ENCODE measurements at places on chromosomes 1 and 21.

DNA sequence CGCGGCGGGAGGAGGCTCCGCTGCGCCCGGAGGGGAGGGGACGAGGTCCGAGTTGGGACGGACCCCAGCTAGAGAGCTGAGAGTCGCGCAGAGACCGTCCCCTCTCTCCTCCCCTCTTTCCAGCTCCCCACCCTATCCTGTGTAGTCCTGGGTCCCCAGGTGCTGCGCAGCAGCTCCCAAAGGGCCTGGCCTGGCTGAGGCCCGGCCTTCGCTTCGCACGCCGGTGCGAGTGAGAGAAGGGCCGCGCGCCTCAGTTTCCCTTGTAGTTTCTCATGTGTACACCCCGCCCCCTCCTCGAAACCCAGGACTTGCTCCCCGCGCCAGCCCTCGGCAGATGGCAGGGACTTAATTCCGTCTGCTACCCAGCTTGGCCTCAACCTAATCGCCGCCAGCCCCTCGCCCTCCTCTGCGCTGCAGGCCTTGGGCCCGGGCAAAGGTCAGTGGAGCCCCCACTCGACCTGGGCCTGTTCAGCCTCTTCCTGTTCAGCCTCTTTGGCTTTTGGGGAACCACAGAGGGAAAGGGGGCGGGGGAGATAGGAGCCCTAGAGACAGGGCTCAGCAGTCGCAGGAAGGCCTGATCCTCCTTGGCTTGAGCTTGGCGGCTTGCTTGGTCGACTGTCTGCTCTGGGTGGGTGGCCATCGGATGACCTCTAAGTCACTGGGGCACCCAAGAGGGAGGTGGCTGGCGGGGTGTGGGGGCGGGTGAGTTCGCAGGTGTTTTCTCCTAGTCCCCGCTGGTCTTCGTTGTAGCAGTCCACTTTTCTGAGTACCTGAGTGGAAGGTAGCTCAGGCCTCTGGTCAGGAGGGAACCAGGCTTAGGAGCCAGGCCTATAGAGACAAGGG is 1.0 kb downstream of the ZNF687 start:
- no peak for DNase-seq

GRCh38 chr1:205275133-205275532 is 46.4 kb downstream of the NUAK2 start:
- no peak for DNase-seq

DNA sequence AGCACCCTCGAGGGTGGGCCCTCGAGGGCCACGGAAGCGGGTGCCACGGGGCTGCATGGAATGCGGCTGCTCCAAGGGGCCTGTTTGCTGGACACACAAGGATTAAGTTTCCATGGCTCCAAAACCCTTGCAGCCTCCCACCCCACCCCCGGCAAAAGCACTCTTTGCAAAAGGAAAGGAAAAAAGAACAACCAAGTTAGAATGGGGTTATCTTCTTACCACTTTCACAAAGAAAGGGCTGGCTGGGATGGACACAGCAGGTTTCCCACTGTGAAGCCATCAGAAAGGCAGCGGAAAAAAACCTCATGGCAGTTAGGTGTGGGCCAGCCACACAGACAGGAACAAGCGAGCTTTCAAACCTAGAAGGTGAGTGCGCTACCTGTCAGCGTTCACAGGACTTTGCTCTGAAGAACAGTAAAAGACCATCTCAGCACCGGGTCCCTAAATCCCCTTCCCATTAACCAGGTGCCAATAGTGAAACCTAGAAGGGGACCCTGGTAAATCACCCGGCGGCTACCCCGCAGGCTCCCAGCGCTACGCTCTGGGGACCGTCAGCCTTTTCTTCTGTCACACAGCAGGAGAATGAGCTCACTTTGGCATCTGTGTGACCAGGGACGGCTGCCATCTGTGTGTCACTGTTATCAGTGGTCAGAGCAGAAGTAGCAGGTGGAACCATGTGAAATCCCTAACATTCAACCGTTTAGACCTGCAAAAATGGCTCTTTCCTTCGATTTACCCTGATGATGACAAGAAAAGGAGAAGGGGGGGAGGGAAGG is 93.0 kb downstream of the SIM2 start:
- DNase-seq, result no peak

DNA sequence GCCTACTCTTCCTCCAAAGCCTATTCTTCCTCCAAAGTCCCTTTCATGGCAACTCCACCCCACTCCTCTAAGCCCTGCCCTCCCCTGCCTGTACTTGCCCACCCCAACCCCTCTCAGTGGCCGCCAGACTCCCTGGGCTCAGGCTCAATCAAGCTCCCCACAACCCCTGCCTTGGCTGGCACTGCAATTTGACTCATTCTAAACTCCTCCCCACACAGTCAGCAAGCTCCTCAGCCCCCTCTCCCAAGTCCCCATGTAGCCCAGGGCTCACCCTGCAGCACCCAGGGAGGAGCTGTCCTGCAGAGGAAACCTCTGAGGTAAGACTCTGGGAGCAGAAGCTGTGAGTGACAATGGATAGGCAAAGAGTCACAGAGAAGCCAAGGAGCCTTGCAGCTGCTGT is 3.6 kb upstream of the VSIG8 start:
- no peak for DNase-seq

GRCh38 chr1:173222149-173223030 is 15.3 kb upstream of the TNFSF4 start:
- DNase-seq, result no peak

DNA sequence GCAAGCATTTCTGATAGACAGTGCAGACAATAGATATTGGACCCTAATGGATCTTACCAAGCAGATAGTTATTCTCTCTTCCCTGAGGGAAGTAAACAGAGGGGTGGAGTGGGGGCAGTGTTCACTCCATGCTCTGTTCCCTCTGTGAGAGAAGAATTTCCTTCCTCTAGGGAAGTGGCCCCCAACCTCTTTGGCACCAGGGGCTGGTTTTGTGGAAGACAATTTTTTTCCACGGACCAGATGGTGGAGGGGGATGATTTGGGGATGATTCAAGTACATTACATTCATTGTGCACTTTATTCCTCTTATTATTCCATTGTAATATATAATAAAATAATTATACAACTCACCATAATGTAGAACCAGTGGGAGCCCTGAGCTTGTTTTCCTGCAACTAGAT is 459.9 kb downstream of the ADGRL2 start:
- no peak for DNase-seq

- no peak for DNase-seq
Observed at GRCh38 chr1:91427741-91428140, 23.1 kb upstream of the HFM1 start.

GRCh38 chr1:36457691-36458090 is 6.5 kb downstream of the MRPS15 start:
- no peak for DNase-seq

- no peak for DNase-seq
Observed at GRCh38 chr1:205301842-205302588, 19.5 kb downstream of the NUAK2 start.

- DNase-seq, result no peak
Observed at GRCh38 chr1:7575041-7575400, 196.1 kb upstream of the VAMP3 start.

DNA sequence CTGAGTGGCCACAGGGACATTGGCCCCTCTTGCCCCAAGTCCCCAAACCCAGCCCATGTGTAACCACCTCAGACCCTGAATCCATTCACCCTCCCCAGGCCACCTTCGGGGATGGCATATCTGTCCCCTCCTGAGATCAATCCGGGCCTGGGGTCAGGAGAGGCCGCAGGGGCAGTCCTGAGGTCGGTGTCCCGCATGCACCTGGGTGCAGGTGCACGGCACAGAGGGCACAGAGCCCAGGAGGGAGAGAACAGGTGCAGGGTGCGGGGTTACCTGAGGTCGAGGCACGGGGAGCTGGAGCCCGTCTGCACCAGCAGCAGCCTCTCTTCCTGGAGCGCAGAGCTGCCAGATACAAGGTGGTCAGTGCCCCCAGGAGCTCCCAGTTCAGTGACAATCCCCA is 16.8 kb downstream of the PANK4 start:
- DNase-seq, result no peak

GRCh38 chr21:41777951-41778815 is 11.3 kb upstream of the RIPK4 start:
- peak; percentile 73 for DNase-seq

DNA sequence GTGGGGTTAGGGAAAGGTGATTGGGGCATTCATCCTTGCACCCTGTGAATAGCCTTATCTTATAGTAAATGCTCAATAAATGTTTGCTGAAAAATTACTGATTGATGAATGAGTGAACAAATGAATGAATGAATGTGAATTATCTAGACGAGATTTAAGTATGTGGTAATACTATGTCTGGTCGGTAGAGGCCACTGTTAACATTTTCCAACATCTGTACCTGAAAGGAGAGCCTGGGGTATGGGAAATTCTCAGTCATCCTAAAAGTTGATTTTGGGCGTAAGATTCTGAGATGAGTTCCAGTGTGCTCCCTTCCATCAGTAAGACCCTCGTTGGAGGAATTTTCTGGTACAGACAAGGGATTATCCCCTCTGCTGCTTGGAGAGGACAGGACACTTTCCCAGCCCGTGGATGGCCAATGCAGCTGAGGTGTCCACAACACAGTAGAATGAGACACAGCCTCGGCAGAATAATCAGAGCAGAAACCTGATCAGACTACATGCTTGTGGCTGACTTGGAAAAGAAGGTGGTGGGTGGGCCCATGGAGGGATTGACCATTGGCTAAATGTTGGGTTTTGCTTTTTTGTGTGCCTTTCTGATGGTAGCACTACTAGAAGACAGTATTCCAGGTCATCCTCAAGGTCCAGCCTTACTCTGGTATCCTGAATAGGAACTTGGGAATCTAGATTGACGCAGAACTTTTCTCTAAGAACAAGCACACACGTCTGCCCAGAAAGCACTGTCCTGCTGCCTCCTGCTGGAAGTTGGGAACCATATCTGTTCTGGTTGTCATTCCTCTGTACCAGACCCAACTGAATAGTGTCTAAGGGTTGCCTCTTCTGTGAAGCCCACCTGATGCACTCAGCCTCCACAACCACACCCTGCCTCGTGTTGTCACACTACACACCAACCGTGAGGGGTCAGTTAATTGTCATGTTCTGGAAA is 262.0 kb downstream of the TNR start:
- DNase-seq, result peak; percentile 20

GRCh38 chr21:41603476-41603875 is 95.5 kb upstream of the TMPRSS2 start:
- DNase-seq, result no peak

DNA sequence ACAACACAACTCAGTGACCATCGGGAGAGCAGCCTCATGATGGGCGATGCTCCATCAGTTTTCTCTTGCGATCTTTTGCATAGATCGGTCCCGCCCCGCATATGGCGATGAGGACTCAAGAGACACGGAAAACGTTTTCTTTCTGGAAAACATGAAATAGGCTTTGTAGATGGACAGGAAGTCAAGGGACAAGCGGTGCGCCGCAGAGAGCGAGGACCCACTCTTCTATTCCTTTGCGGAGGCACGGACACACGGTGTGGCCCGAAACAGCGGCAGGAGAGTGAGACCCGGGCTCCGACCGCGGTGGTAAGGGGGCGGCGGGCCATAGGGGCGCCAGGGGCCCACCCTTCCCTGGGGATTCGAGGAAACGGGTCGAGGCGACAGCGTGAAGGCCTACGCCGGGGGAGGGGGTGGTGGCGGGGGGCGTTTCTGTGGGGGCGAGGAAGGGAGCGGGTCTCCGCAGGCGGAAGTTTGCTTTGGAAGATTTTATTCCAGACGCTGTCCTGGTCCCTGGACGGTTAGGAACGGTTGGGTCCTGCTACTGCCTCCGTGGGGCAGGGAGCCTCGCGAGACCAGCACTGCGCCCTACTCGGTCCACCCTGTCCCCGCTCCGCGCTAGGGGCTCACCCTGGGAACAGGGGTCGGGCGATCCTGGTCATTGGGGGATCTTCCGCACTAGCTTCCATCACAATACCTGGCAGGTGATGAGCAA is 796 bp upstream of the TDRKH start:
- DNase-seq, result no peak

GRCh38 chr21:43027846-43028731 is 47.5 kb downstream of the CBS start:
- DNase-seq, result no peak

DNA sequence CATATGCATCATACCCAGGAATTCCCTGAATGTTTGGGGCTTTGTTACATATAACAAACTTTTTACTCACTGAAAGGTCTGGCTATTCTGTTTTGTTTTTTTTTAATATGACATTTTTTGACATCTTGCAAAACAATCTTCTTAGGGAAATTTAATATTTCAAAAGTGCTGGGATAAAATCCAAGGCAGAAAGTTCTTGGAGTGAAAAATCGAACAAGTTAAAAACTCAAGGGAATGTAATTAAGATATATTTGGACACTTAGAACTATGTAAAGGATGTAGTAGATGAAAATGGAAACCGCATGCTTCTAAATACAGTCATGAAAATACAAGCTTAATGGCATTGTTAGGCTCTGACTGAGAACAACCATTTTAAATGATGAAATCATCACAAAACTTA is 8.6 kb downstream of the CHODL start:
- no peak for DNase-seq

GRCh38 chr21:44888581-44889550 is 15.4 kb upstream of the PTTG1IP start:
- DNase-seq, result no peak
